ENCODE measurements at places on chromosomes 12 and 14. TPM values are rescaled to one million over a fixed set of nuclear protein-coding genes. Genes with fewer than 3 reads are reported as not detected.

TUNAR gene
- not detected for total RNA-seq

NRIP2 gene
- total RNA-seq: 7.8 TPM

DIO2 gene
- total RNA-seq: 14.4 TPM

GRCh38 chr12:66210840-66211239 is 21.8 kb downstream of the IRAK3 start:
- no peak for DNase-seq

DNA sequence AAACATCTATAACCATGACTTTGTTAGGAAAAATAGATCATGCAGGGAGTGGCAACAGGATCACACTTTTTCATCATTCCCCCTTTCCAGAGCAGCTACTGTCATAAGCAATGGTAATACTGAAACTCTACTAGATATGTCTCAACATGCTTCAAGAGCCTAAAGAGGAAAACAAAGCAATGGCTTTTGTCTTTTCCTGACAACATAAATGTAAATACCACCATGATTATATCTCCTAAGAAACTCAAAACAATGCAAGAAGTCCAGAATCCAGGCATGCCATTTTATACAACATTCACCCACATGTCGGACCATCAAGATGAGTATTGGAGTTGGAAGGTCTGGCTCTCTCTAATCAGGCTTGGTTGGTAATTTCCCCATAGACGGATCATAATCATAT is 78.7 kb downstream of the KIF21A start:
- DNase-seq: no peak

DNA sequence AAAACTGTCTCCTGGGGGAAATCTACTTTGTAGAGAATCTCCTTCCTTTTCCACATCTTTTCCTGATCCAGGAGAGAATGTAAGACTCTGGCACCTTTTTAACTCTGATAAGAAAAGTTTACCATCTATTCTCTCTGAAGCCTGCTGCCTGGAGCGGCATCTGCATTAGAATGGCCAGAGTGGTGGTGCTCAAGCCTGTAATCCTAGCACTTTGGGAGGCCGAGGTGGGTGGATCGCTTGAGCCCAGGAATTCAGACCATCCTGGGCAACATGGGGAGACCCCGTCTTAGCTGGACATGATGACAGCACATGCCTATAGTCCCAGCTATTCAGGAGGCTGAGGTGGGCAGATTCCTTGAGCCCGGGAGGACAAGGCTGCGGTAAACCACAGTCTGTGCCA is 1.4 kb upstream of the CHFR start:
- DNase-seq: no peak

GRCh38 chr12:108565976-108566375 is 3.6 kb downstream of the ISCU start:
- DNase-seq: peak; percentile 83

DNA sequence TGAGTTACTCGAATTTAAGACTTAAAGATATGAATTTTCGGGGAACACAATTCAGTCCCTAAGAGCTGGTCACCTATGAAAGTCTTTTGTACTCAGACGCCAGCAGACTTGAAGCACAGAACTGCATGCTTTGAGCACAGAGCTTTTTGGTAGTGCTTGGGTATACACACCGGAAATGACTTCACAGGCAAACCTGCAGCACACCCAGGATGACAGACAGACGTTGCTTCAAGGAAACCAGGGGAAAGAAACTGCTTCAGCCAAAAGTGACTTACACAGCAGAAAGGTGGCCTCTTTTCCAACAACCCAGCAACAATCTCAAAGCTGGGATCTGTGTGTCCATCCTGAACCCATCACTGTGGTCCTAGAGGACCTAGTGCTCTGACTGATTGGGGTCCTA is 975.1 kb downstream of the AACS start:
- DNase-seq: no peak

LRP1-AS gene
- not detected for total RNA-seq

- DNase-seq: no peak
These were observed 18.8 kb downstream of the GPR65 start for GRCh38 chr14:88023658-88024187.

- DNase-seq: peak; percentile 59
These were observed 6.4 kb upstream of the ZNF385A start for GRCh38 chr12:54390668-54391551.

GRCh38 chr12:44000309-44000952 is 164.6 kb downstream of the TMEM117 start:
- no peak for DNase-seq

DNA sequence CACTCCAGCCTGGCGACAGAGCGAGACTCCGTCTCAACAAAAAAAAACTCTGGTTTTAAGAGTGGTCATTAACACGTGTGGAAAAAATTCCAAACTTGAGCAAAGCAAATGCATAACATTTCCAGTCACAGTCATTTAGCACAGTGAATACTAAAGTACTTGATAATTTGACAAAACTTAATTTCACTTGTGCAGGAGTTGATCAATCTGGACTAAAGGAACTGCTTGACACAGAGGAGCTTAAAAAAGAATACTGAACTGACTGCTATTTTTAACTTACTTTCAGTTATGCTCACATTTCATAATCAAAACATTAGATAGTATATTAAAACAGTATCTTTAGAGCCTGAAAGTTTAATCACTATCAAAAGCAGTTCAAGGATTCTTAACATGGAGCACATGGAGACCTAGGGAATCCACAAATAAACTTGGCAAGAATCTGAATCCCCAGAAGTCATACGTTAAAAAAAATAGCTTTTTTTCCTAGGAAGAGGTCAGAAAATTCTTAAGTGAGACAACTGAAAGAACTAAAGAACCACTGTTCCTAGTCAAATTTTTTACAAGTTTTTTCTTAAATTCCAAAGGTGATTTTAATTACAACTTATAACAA is 7.4 kb downstream of the UBE2N start:
- DNase-seq: no peak

TCL1B gene
- not detected for total RNA-seq

DNA sequence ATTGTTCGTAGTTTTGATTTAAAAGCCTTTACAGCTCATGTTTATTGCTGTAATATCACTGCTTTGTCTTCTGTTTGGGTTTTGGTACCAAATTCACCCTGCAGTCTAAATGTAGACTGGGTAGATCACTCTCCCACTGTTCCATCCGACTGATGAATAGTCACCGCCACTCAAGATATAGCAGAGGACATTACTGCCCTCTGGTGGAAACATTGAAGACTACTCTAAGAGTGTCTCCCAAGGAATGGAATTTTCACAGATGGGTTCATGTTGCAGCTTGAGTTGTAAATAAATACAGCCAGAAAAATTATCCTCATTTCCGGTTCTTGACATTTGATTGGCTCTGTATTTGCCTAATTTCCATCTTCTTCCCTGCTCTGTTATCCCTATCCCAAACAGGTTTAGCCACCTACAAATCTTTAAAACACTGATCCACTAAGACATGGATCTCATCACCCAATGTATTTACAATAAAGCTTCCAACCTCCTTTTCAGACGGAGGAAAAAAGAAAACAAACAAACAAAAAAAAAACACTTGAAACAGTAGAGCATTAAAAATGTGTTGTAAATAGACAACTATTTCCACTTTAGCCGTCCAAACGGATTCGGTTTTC is 198.3 kb upstream of the CPNE8 start:
- DNase-seq: no peak

BBOF1 gene
- total RNA-seq: 4.6 TPM

GRCh38 chr12:112879191-112879705 is 27.5 kb upstream of the OAS1 start:
- DNase-seq: no peak

DNA sequence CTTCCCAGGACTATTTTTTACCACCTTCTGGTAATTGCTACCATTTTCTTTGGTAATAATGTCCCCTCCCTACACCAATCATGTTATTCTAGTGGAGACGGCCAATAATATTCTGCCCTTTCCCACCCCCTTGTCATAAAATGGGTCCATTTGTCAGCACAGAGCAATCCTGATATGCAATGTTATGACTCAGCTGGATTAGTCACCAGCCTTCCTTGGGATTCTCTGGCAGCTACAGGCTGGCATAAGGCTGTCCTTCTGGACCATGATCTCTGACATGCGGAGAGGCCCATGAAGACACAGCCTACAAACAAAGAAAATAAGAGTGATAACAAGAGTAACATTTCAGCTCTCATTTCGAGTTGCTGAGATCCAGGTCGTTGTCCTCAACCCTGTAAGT is 222.0 kb upstream of the CPNE8 start:
- DNase-seq: no peak

GRCh38 chr12:122834921-122835749 is at the start of gene HIP1R:
Gene HIP1R, plus strand, starts transcription at chr12:122835457. Its CDS starts 94 bp downstream, at chr12:122835551.
- DNase-seq: peak; percentile 81

GRCh38 chr14:64324461-64324860 is 30.3 kb upstream of the ESR2 start:
- DNase-seq: no peak

- DNase-seq: peak; percentile 82
These were observed 32.9 kb upstream of the ADGRD1 start for GRCh38 chr12:130920723-130921381.

WNT1 gene
- total RNA-seq: not detected

SRGAP1 gene
- 10.1 TPM for total RNA-seq

DNA sequence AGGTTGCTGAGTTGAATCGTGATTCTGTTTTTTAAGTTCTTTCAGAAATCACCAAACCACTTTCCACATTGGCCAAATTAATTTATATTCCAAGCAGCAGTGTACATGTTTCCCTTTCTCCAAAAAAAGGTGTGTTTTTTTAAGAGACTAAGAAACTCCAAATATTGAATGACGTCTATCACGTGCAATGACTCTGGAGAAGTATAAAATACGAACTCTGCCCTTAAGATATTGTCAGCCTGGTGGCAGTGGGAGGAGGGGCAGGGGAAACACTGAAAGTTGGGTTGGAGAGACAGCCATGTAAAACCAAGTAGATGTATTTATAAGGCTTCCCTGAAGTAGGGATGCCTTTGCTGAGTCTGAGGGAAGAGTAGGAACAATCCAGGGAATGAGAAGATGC is 50.1 kb upstream of the DHRS4 start:
- no peak for DNase-seq

DNA sequence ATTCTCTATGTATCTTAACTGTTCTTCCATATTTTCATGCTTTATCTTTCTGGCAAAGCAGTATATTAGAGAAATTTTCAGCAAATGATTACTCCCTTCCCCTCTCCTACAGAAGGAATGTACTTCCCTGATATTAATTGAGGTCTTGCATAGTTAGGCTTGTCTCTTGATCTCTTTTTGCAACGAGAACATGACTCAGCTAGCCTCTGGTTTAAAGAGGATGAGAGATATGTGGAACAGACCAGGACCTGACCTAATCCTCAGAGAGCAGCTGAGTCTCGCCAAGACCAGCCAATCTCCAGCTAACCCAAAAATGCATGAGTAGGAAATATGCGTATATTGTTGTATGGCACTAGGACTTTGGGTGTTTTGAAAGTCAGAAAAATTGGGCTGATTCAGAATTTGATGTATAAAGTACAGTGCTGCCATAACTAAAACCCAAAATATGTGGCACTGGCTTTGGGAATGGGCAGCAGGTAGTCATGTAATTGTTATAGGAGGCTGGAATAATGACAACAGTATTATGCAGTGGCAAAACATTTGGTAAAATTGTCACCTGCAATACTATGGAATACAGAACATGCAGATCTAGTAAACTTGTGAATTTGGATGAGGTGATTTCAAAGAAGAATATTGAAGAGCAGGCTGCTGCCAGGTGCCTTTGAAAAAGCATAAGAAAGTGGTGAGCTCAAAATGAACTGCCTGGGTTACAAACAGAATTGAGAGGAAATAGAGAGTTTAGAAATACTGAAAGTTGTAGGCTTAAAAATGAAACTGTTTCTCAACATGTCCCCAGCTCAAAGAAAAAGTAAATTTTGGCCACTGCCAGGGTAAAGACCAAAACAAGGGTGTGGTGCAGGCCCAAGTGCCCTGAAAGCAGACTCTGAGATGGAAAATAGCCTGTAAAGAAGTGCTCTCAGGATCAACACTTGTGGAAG is 9.3 kb upstream of the USP15 start:
- no peak for DNase-seq

- no peak for DNase-seq
These were observed 1112.7 kb downstream of the LRFN5 start for GRCh38 chr14:42719391-42719790.

DNA sequence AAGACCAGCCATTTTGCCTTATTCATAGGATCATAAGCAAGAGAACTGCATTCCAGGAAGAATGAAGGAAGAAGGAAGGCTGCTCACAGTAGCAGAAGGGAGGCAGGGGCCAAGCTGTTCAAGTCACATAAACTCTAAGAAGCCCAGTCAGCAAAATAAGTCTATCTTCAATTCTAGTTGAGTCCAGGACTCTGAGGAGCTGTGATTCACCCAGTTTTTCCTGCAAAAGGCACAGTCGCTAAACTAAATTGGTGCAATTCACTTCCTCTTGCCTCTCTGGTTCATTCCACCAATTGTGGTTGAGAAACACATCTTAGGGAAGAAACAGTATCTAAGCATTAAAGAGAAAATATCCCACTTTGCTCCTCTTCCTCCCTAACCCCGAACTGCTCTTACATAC is 9.8 kb downstream of the ZNF641 start:
- DNase-seq: no peak

CIROP gene
- not detected for total RNA-seq

- DNase-seq: no peak
These were observed 3.9 kb upstream of the MDM2 start for GRCh38 chr12:68803948-68804656.

GRCh38 chr12:86719381-86719780 is 463.2 kb upstream of the MGAT4C start:
- no peak for DNase-seq

CLEC6A gene
- not detected for total RNA-seq

Measured in aorta (tissue), 5 donors.